Esophagus squamous epithelium (tissue), 5 donors: ENCODE measurements at places on chromosomes 13 and 19.

DNA sequence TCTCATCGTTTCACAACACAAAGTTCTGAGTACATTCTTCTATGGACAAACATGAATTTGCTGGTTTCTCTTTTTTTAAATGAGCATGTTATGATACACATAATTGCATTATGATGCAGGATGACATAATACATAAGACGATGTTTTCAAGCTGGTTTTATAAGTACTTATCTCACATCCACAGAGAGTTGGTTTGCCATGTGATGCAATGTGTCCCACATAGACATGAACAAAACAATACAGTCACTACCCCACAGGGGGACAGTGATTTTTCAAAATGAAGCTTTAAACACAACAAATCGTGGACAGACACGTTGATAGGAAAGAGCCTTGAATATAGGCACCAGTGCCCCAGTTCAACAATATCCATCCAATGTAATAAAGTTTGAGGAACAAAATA, 447.1 kb downstream of the KLF12 start:
- peaks cover 15% of the 10 kb centered on the region for H3K4me1 ChIP-seq
- DNase-seq: no peak
- no peaks in the 10 kb centered on the region for H3K27me3 ChIP-seq
- H3K27ac ChIP-seq: no peak overlapping the region
- no peak overlapping the region for H3K4me3 ChIP-seq

DNA sequence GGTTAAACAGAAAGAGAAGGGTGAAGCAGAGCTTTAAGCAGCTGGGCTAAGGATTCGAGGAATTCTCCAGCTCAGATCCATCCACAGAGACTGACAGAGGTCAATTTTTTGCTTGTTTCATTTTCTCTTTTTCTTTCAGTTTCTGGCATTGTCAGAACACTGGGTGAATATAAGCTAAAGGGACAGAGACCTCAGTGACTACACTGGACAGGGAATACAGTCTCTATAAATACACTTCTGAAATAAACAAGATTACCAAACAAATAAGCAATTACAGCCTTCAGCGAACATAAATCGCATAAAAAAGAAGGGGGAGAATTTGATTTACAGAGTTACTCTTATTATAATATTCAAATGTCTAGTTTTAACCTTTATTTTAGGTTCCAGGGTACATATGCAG, 3.7 kb upstream of the ZNF441 start:
- no peak for DNase-seq
- H3K27ac ChIP-seq: no peak overlapping the region

GRCh38 chr13:113851480-113851803, 12.4 kb downstream of the GAS6 start:
- H3K4me1 ChIP-seq: peaks cover 52% of the 10 kb centered on the region
- peaks cover 6% of the 10 kb centered on the region for H3K36me3 ChIP-seq
- no peaks in the 10 kb centered on the region for H3K27me3 ChIP-seq
- no peak for DNase-seq

GRCh38 chr19:58581227-58582141, 8.3 kb upstream of the MZF1 start:
- peaks cover 7% of the 10 kb centered on the region for H3K36me3 ChIP-seq
- no peak overlapping the region for H3K4me3 ChIP-seq
- peaks cover 25% of the 10 kb centered on the region for H3K4me1 ChIP-seq
- DNase-seq: no peak
- H3K27ac ChIP-seq: peak overlapping the region; percentile 75

DNA sequence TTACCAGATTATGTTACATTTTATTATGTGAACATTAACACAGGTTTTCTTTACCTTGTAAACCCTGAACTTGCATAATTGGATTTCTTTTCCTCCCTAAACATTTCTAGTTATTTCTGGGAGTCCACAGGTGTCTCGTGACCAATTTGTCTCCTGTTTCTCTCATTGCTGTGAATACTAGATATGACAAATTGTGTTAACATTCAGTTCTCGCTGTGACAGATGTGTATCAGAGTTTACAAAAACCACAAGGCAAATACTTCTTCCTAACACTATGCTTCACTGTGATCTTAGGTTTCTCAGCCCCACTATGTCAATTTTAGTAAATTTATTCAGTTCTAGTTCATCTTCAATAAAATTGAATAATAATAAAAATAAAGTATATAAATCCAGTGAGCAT, 1554.9 kb downstream of the EFNB2 start:
- DNase-seq: no peak
- H3K27ac ChIP-seq: no peak overlapping the region
- H3K27me3 ChIP-seq: no peaks in the 10 kb centered on the region
- H3K4me3 ChIP-seq: no peak overlapping the region
- H3K4me1 ChIP-seq: no peaks in the 10 kb centered on the region

GRCh38 chr13:98284679-98285078, 107.6 kb upstream of the RNF113B start:
- H3K27me3 ChIP-seq: no peaks in the 10 kb centered on the region
- no peak overlapping the region for H3K27ac ChIP-seq
- H3K4me1 ChIP-seq: peaks cover 6% of the 10 kb centered on the region
- H3K36me3 ChIP-seq: no peaks in the 10 kb centered on the region

DNA sequence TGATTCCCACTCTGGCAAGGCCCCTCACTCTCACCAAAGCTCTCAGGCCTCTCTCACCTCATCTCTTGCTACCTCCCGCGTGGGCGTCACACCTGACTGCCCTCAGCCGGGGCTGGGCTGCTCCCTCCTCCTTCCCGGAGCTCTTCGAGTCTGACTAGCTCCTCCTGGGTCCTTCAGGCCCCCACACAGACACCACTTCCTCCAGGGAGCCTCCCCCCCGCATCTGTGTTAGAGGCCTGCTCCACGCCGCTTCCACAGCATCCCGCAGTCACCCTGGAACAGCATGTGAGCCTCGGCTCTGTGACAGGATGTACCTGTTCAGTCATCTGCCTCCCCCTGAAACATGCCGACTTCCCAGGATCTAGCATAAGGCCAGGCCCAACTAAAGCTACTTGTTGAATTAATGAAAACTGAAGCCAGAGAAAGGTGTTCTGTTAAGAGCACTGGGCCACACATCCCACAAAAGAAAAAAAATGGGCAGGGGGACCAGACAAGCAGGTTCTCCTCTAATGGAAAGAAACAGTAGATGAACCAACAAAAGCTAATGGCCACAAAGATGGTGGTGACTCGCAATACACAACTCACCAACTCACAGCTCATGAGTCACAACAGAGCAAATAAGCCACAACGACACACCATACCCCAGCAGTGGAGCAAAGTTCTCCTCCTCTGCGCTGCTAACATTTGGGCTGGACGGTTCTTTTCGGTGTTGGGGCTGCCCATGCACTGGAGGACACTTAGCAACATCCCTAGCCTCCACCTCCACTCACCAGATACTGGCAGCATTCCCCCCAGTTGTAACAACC, 3.0 kb downstream of the PPP6R1 start:
- H3K27ac ChIP-seq: peak overlapping the region; percentile 76
- no peaks in the 10 kb centered on the region for H3K27me3 ChIP-seq
- peak overlapping the region; percentile 10 for H3K4me3 ChIP-seq
- peaks cover 84% of the 10 kb centered on the region for H3K4me1 ChIP-seq

- H3K27ac ChIP-seq: no peak overlapping the region
- peaks cover 5% of the 10 kb centered on the region for H3K4me1 ChIP-seq
- no peaks in the 10 kb centered on the region for H3K27me3 ChIP-seq
- peak; percentile 44 for DNase-seq
- no peak overlapping the region for H3K4me3 ChIP-seq
Measured at GRCh38 chr19:42108527-42109389, 23.5 kb downstream of the POU2F2 start.

DNA sequence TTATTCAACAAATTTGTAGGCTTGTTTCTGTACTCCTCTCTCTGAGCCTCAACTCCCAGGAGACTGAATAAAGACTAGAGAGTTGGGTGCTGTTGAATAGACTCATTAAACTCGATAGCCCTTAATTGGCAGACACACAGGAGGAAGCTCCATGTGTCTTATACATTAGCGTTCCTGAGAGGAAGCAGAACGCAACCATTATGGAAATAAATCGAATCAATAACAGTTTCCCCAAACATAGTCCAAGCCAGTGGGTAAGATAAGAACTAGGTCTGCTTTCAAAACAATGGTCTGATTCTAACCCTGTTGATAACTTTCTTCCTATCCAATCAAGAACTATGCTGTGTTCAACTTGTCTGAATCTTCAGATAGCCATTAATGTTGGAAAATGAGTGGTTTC, 118.1 kb upstream of the FNDC3A start:
- H3K4me3 ChIP-seq: no peak overlapping the region
- H3K36me3 ChIP-seq: no peaks in the 10 kb centered on the region
- no peaks in the 10 kb centered on the region for H3K4me1 ChIP-seq
- no peak overlapping the region for H3K27ac ChIP-seq
- DNase-seq: no peak
- no peaks in the 10 kb centered on the region for H3K27me3 ChIP-seq

- no peak for DNase-seq
- no peaks in the 10 kb centered on the region for H3K27me3 ChIP-seq
- H3K36me3 ChIP-seq: no peaks in the 10 kb centered on the region
Measured at GRCh38 chr13:52010890-52011631, at the start of gene ATP7B. Gene ATP7B, minus strand, starts transcription at chr13:52011450. Its CDS starts 113 bp downstream, at chr13:52011337.

- H3K27ac ChIP-seq: no peak overlapping the region
- H3K36me3 ChIP-seq: no peaks in the 10 kb centered on the region
- DNase-seq: no peak
- no peaks in the 10 kb centered on the region for H3K4me1 ChIP-seq
- H3K4me3 ChIP-seq: no peak overlapping the region
- no peaks in the 10 kb centered on the region for H3K27me3 ChIP-seq
Measured at GRCh38 chr13:32883474-32883873, 132.7 kb upstream of the KL start.

- no peak for DNase-seq
- H3K4me3 ChIP-seq: no peak overlapping the region
- H3K27me3 ChIP-seq: peaks cover 36% of the 10 kb centered on the region
- no peaks in the 10 kb centered on the region for H3K36me3 ChIP-seq
- no peaks in the 10 kb centered on the region for H3K4me1 ChIP-seq
Measured at GRCh38 chr13:52779103-52779502, 39.5 kb upstream of the CNMD start.

DNA sequence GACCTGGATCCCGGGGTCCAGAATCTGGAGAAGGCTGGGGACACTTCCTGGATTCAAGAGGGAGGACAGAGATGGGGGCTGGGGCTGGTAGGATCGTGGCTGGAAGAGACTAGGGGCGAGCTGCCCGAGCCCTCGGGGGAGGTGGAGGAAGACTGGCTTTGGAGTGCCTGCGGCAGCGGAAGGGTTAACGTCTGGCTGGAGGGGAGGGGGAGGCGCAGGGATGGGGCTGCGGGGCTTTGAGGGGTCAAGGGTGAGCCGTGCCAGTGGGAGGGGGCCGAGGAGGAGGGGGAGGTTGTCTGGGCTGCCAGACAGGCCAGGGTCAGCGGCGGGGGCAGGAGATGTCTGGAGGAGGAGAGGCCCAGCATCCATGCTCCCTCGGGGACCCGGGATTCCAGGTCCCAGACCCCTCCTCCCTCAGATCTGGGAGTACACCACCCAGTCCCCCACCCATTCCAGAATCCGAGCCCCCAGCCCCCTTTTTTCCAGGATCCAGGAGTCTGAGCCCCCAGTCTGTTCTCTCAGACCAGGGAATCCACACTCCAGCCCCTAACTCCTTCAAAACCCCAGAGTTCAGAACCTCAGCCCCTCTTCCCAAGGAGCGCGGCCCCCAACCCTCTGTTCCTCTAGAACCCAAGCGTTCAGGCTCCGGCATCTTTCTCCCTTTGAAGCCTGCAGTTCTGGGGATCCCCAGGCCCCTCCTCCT, 3.2 kb upstream of the SPACA6 start:
- DNase-seq: no peak
- H3K27me3 ChIP-seq: no peaks in the 10 kb centered on the region
- peak overlapping the region; percentile 89 for H3K27ac ChIP-seq
- peaks cover 21% of the 10 kb centered on the region for H3K4me1 ChIP-seq
- no peaks in the 10 kb centered on the region for H3K36me3 ChIP-seq

DNA sequence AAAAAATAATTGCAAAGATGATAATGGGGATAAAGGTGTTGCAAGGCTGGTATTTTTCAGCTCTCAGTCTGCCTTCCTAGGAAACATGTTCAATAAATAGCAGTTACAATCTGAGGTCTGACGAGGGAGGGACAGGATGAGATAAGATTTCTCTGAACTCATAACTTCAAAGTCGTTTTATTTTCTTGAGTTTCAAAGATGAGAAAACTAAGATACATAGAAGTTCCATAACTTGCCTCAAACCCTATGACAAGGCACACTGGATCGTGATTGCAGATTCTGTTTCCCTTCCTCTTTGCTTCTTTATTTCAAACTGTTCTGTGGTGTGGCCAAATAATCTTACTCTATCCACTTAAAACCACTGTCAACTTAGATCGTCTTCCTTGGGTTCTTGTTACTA, 327.2 kb downstream of the GPC5 start:
- no peak overlapping the region for H3K27ac ChIP-seq
- no peaks in the 10 kb centered on the region for H3K36me3 ChIP-seq
- H3K4me3 ChIP-seq: no peak overlapping the region
- H3K27me3 ChIP-seq: no peaks in the 10 kb centered on the region
- no peak for DNase-seq
- H3K4me1 ChIP-seq: no peaks in the 10 kb centered on the region

GRCh38 chr19:16801600-16802013, 27.6 kb upstream of the SIN3B start:
- no peak for DNase-seq
- H3K4me1 ChIP-seq: no peaks in the 10 kb centered on the region
- H3K4me3 ChIP-seq: no peak overlapping the region
- H3K36me3 ChIP-seq: no peaks in the 10 kb centered on the region
- H3K27me3 ChIP-seq: no peaks in the 10 kb centered on the region
- no peak overlapping the region for H3K27ac ChIP-seq

GRCh38 chr13:49571299-49572240, 13.8 kb downstream of the RCBTB1 start:
- no peaks in the 10 kb centered on the region for H3K27me3 ChIP-seq
- DNase-seq: no peak
- peaks cover 47% of the 10 kb centered on the region for H3K4me1 ChIP-seq
- no peaks in the 10 kb centered on the region for H3K36me3 ChIP-seq

GRCh38 chr13:102440259-102440936, 38.5 kb upstream of the FGF14 start:
- no peaks in the 10 kb centered on the region for H3K27me3 ChIP-seq
- DNase-seq: no peak
- H3K4me1 ChIP-seq: no peaks in the 10 kb centered on the region
- no peaks in the 10 kb centered on the region for H3K36me3 ChIP-seq
- no peak overlapping the region for H3K4me3 ChIP-seq

GRCh38 chr13:43251961-43252360, 228.6 kb downstream of the DNAJC15 start:
- no peak overlapping the region for H3K4me3 ChIP-seq
- H3K4me1 ChIP-seq: no peaks in the 10 kb centered on the region
- H3K36me3 ChIP-seq: no peaks in the 10 kb centered on the region

GRCh38 chr13:110250258-110250891, 56.6 kb downstream of the COL4A1 start:
- H3K4me3 ChIP-seq: no peak overlapping the region
- no peaks in the 10 kb centered on the region for H3K36me3 ChIP-seq
- H3K4me1 ChIP-seq: peaks cover 50% of the 10 kb centered on the region
- H3K27ac ChIP-seq: peak overlapping the region; percentile 77

DNA sequence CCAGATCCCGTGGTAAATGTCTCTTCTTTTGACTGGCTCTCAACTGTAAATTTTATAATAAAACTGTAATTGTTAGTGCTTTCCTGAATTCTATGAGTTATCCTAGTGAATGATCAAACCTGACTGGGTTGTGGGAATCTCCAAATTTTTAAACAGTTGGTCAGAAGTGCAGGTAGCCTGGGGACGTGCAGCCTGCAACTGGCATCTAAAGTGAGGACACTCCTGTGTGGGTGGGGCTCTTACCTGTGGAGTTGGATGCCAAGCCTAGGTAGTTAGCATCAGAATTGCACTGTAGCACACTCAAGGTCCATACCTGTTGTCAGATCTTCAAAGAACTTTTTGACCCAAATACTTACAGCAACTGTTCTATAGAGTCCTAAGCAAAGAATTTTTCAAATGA, 207.1 kb upstream of the NBEA start:
- H3K27ac ChIP-seq: no peak overlapping the region
- H3K27me3 ChIP-seq: no peaks in the 10 kb centered on the region
- no peak overlapping the region for H3K4me3 ChIP-seq
- H3K4me1 ChIP-seq: no peaks in the 10 kb centered on the region
